ENCODE measurements at places on chromosomes 7 and 10.

DNA sequence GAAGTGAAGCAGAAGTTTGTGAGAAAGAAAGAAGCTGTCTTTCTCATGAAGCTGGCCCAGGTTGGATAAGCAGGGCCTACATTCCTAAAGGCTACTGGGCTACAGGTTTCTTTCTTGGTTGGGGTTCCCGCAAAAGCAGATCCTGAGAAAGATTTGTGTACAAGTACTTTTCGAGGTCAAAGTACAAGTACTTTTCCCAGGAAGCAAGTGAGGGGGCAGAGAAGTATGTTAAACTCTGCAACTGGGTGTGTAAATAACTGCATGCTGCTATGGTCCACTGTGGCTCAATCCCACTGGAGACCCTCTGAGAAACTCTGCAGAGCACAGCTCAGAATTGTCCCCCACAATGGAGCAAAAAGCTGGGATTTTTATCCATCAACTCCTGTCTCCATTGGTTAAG is 28.7 kb downstream of the LSM5 start:
- no peak for DNase-seq

DNA sequence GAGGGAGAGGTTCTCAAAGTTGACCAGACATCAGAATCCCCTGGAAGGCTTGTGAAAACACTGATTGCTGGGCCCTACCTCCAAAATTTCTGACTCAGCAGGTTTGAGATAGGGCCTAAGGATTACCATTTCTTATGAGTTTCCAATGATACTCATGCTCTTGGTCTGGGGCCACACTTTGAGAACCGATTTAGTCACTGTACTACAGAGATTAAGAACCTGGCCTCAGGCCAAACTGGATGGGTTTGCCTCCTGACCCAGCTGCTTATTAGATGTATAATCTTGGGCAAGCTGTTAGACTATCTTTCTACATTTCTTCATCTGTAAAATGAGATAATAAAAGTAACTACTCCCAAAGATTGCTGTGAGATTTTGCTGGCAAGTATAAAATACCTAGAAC is 77.1 kb upstream of the SCIN start:
- no peak for DNase-seq

GRCh38 chr7:54145716-54146115 is 396.5 kb upstream of the VSTM2A start:
- no peak for DNase-seq

DNA sequence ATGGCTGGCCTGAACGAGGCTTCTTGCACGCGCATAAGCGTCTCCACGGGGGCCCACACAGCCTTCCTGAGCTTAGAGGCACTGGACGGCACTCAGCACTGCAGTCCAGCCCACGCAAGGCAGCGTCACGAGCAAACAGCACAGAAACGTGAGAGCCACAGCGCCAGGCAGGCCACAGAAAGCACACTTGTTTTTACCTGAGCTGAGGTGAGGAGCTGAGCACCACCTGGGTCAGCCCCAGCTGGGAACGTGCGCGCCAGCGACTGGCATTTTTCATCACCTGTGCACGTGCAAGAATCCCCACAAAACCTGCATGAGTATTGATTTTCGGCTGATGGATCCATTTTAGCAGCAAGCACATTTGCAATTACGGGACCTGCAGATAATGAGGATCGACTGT is 26.7 kb downstream of the IQCE start:
- DNase-seq: no peak

All from AG09309 (cell line).